ENCODE measurements at places on chromosomes 16 and 17.

DNA sequence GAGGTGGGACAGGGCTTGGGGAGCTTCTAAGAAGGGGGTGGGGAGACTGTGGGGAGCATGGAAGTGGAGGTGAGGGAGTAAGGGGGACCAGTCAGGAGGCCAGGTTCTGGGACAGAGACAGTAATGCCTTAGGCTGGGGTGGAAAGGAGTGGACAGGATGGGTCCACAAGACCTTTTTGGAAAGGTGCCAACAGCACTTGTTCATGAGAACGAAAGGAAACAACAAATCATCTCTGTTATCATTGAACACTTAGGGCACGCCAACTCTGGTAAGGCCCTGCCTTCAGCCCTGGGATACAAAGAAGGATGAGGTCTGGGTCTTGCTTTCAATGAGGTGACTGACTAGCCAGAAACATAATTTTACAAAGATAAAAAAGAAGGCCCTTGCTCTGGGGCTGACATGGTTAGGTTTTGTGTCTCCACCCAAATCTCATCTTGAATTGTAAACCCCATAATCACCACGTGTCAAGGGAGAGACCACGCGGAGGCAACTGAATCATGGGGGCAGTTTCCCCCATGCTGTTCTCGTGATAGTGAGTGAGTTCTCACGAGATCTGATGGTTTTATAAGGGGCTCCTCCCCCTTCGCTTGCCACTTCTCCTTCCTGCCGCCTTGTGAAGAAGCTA, 113.8 kb downstream of the SLC39A11 start:
- no peak for DNase-seq

GRCh38 chr17:12104831-12105230, 84.2 kb downstream of the MAP2K4 start:
- DNase-seq: no peak

- DNase-seq: no peak
These were observed 18.6 kb downstream of the CDH16 start for GRCh38 chr16:66899945-66900710.

DNA sequence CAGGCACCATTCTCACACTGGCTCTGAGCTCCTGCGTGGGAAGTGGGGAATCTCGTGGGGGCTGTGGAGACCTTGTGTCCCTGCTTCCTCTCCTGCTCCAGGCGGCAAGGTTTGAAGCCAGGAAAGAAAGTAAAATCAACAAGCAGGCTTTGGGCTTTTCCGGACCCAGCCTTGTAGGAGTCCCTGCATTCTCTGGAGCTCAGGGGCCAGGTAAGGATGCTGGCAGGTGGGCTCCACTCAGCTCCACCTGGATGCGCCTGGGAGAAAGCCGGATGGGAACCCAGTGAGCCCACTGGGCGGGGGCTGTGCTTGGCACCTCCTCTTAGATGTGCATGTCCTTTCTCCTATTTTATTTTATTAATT, 362.5 kb downstream of the SEC14L1 start:
- DNase-seq: no peak

GRCh38 chr17:9529033-9529700, 46.5 kb downstream of the STX8 start:
- no peak for DNase-seq

- no peak for DNase-seq
These were observed 15.3 kb downstream of the EPOP start for GRCh38 chr17:38659415-38659814.

GRCh38 chr16:57126411-57126810, 34.0 kb downstream of the CPNE2 start:
- no peak for DNase-seq
